ENCODE measurements at places on chromosomes 5 and 9.
A peak's percentile ranks its signal among the peaks of the same experiment; 100 is the strongest.

GRCh38 chr5:125283372-125283771 is 536.9 kb upstream of the ZNF608 start:
- DNase-seq, result no peak

GRCh38 chr5:851553-851952 is 767 bp upstream of the ZDHHC11 start:
- no peak for DNase-seq

GRCh38 chr9:85421641-85422040 is 320.1 kb downstream of the AGTPBP1 start:
- DNase-seq, result no peak

DNA sequence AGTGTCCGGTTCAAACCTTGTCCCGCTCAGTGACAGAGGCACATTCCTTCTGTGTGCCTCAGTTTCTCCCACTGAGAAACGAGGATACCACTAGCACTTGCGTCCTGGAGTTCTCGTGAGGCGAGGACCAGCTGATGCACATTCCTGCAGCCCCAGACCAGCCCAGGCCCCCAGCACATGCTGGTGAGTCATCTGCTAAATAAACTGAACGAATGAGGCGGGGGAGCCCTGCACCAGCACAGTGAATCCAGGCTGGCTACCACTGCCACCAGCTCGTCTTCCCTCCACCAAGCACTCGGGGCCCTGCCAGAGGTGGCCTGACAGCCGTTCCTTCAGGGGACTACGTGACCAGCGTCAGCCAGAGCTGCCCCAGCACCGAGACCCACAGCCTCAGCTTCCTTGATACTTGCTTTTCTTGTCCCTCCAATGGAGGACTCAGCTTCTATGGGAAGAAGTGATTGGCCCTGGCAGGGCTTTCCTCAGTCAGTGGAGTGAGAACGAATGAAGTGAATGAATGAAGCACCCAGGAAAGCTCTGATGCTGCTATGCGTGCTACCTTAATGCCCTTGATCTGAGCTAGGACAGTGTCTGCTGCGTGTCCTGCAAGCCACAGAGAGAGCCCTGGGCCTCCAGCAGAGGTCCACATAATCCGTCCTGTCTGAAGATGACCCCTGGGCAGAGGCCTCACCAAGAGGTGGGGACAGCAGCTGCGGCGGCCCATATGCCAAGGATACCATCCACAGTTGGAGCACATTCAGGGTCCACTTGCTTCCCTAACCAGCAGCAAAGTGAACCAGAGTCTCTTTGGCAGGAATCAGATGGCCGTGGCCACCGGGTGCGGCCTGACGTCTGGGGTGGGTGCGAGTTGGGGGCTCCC is 13.5 kb upstream of the BARX1 start:
- no peak for DNase-seq

DNA sequence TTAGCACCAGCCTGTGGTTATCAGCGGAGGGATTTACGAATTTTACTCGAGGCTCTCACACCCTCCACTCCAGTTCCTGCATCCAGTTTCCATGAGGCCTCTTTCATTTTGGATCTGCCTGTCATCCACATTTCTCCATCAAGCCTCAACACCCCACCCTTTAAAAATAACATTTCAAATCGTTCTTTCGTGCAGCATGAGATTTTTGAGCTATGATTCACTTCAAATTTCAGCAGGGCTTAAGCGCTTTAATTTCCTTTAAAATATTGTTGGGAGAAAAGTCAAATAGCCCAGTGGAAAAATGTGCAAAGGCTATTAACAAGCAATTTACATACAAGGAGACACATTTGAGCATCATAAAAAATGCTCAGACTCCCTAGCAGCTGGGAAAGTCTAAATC is 103.2 kb downstream of the MSX2 start:
- no peak for DNase-seq

DNA sequence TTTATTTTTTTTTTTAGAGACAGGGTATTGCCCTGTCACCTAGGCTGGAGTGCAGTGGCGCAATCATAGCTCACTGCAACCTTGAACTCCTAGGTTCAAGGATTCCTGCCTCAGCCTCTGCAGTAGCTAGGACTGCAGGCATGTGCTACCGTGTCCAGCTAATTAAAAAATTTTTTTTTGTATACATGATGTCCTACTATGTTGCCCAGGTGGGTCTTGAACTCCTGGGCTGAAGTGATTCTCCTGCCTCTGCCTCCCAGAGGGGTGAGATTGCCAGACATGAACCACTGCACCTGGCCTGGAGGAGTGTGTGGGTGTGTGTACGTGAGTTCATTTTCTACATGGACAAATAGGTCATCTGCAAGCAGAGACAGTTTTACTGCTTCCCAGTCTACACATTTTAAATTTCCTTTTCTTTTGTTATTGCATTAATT is 33.8 kb downstream of the JMY start:
- no peak for DNase-seq

DNA sequence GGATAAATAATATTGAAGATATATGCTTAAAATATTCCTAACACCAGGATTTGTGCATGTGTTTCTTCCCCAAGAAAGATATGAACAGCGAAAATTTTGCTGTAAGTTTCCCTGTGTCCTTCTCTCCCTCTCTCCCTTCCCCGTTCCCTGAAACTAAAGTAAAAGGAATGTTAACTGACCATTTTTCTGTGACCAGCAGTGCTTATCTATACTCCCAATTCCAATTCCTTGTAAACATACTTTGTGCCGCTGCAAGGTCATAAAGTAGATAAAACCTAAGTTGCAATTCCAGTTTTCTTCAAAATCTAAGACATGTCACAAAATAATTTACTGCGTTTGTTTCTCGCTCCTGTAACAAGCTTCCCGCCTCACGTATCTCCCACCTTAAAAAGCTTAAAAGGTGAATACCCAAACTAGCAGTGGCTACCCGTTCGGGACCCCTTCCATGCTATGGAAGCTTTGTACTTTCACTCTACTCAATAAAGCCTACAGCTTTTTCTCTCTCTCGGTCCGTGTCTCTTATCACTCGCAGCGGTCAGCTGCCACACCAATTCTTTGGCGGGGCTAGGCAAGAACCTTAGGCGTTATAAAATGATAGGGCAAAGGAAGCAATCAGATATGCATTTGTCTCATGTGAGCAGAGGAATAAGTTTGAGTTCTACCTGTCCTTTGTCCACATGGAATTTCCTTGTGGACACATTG is 1798.0 kb downstream of the EFNA5 start:
- no peak for DNase-seq

GRCh38 chr5:90902651-90903386 is 344.2 kb downstream of the ADGRV1 start:
- peak; percentile 6 for DNase-seq

DNA sequence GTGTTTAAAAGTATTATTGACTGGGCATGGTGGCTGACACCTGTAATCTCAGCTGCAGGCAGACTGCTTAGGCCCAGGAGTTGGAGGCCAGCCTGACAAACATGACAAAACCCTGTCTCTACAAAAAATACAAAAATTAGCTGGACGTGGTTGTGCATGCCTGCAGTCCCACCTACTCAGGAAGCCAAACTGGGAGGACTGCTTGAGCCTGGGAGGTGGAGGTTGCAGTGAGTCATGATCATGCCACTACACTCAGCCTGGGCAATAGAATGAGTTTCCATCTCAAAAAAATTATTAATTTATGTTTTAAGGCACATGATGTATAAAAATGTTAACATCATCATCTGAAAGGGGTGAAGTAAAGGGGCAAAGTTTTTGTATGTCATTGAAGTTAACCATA is 49.7 kb upstream of the FNIP1 start:
- DNase-seq, result peak; percentile 46

- DNase-seq, result no peak
These were observed 2.0 kb downstream of the NR2F1-AS1 start for GRCh38 chr5:93578813-93579691.

- DNase-seq, result peak; percentile 39
These were observed 3.2 kb downstream of the SH3PXD2B start for GRCh38 chr5:172450861-172451695.

- DNase-seq, result no peak
These were observed 93.7 kb upstream of the IL6ST start for GRCh38 chr5:56088431-56088949.

DNA sequence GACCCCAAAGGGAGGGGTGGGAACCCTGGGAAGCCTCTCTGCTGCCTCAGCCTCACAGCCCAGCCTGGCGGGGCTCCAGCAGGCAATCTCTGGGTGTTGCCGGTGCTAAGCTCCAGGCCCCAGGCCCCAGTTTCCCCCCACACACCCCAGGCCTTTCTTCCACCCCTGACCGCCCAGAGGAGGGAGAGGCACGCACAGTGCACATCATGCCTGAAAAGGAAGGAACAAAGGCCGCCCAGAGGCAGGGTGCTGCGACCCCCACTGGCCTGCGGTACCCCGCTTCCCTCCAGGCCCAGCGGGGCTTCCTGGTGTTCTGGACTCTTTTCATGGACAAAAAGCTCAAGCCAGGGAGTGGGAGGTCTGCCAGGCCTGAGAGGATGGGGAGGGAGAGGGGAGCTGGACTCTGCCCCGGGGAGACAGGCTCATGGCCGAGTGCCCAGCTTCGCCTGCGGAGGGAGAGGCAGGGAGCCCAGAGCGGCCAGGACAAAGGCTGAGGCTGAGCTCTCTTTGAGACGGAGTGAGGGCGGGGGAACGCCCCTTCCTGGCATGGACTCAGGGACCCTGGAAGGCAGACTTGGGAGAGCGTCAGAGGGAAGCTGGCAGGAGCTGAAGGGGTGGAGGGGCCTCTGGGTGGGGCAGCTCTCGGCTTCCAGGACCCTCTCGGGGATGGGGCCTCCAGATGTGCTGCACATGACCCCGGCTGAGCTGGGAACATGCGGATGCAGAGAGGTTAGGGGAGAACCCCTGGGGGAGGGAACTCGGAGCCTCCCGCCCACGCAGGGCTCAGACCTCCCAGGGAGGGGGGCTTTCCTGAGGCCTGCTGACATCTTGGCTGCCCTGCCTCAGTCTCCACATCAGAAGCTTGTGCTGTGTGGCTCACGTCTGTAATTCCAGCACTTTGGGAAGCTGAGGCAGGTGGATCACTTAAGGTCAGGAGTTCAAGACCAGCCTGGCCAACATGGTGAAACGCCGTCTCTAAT is 1.8 kb upstream of the ENTPD2 start:
- DNase-seq, result no peak

GRCh38 chr5:124605541-124605940 is 140.9 kb downstream of the ZNF608 start:
- DNase-seq, result no peak

DNA sequence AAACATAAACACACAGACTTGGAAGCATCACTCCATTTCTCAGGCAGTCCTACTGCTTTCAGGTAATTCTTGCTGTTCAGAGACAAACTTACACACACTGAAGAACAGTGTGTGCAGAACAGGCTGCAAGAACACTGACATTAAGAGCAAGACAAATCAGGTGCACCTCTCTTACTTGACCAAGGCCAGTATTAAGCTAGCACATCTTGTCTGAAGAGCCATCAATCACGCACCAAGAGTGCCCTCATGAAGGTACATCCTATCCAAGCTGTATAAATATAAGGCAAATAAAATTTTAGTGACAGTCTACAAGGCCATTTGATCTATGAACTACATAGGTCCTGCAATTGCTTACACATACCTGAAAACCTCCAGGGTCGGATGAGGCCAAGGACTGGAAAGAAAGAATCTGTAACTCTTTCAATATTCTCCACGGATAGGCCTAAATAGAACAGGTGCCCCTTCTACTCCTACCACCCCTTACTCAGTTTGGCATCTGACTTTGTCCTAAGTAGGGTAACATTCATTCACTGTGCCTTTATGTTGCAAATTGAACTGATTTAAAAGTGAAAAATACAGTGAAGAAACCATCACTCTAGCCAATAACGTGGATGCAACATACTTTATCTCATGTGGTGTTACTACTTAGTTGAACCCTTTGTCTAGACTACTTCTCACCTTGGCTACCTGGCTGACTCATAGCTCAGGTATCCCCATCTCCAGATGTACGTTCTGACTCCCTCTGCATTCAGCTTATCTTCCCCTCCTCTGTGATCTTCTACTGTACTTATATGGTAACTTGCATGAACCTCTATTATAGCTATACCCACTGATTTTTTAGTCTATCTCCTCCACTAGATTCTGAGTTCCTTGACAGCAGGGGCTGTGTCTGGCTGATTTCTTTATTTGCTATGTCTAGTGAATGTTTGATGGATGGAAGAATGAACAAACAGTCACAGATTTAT is 256.3 kb downstream of the KIAA0825 start:
- no peak for DNase-seq

DNA sequence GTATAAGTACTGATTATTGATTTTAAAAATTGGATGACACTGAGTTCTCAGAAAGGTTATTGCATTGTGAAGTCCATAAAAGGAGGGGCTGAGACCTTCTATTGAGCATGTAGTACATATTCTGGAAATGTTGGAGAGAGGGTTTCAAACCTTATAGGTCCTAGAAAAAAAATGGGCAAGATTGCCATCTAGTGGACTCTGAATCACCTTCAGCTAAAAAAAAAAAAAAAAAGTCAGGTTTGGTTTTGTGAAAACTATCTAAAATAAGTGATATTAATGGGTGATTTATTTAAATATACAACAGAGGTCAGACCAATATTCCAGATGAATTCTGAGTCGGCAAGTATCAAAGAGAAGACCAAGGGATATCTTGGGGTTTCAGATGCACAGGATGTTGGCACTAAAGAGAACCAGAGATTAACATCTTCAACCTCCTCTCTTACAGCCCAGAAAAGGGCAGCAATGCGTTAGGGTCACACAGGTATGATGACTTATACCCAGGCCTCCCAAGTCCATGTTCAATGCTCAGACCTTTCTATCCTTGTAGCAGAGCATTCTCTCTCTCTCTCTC is 109.8 kb upstream of the NMUR2 start:
- peak; percentile 7 for DNase-seq

DNA sequence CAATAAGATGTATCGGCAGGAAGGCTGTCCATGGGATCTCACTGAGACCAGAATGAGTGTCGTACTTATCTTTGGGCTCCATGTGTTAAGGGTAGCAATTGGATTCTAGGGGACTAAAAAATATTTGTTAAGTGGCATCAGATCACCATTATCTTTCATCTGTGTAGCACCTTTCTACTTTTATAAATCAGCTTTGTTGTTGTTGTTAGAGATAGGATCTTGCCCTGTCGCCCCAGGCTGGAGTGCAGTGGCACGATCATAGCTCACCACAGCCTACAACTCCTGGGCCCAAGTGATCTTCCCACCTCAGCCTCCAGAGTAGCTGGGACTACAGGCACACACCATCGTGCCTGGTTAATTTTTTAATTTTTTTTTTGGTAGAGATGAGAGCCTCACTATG is 220.5 kb downstream of the SMARCA2 start:
- no peak for DNase-seq

DNA sequence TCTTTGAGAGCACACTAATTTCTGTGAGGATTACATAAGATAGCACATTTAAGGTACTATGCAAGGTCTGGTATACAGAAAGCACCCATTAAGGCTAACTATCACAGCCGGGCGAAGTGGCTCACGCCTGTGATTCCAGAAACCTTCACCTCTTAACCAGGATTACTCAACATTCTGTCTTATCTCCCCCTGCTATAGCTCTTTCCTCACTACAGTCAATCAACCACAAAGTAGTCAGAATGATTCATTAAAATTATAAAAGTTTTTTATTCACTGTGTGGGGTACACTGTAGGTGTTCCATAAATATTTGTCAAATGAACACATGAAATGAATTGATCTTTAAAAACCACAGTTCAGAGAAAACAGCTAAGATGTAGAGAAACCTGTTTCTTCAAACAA is 48.7 kb downstream of the CHD1 start:
- DNase-seq, result no peak

- DNase-seq, result no peak
These were observed 9.1 kb downstream of the BRD3OS start for GRCh38 chr9:134034215-134035040.

Data from inflammatory macrophage (primary cell).